ENCODE measurements at places on chromosomes 5 and 9.
A peak's percentile ranks its signal among the peaks of the same experiment; 100 is the strongest.

GRCh38 chr9:2257248-2257929 lies 242.2 kb downstream of the SMARCA2 start:
- no peak for DNase-seq

DNA sequence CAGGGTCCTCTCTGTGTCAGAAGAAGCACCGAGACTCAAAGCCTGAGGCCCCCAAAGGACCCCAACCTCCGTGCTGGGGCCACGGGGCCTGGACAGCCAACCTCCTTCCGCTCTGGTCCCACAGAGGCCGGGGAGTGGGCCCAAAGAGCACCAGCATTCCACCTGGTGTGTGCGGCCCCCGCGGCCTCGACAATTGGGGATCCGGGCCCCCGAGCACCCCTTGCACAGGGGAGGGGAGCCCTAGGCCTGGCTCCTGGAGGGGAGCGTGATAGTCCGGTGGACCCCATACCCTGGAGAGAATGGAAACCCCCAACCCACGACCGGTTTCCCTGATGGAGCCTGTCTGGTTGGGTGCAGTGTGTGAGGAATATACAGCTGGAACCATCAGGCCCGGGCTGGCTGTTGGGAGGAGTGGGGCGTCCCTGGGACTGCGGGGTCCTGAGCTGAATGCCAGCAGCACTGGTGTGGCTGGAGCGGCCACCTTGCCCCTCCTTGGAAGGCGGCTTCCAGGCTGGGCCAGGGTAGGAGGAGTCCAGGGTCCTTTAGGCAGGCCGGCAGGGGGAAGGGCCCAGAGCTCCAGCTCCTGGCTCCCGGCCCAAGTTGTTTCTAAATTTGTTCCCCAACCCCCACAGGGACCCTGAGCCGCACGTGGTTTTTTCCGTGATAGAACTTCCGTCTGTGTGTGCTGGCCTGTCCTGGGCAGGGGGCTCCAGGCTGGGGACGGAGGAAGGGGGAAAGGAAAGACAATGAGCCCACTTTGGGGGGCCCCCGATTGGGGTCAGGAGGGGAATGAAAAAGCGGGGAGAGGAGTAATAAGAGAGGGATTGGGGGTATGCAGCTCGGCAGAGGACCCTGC lies 825 bp upstream of the TOR4A start:
- DNase-seq: peak; percentile 62

GRCh38 chr5:116785106-116785505 lies 210.5 kb upstream of the SEMA6A start:
- no peak for DNase-seq

DNA sequence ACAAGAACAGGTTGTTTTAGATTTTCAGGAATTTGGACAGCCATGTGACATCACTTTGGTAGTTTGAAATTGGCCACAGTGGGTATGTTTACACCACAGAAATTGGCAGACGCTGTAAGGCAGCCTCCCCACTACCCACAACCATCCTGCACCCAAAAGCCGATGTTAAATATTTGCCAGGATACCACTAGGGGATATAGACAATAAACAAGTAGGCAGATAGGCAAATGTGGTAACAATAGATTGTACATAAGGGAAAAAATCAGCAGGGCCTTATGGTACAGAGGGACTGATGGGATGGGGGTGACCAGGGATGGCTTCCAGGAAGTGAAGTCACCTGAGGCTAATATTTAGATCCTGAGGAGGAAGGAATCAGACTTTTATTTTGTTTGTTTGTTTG lies 31.1 kb upstream of the DUSP1 start:
- no peak for DNase-seq

- no peak for DNase-seq
These were observed 25.9 kb downstream of the KIF2A start for GRCh38 chr5:62331921-62332320.

DNA sequence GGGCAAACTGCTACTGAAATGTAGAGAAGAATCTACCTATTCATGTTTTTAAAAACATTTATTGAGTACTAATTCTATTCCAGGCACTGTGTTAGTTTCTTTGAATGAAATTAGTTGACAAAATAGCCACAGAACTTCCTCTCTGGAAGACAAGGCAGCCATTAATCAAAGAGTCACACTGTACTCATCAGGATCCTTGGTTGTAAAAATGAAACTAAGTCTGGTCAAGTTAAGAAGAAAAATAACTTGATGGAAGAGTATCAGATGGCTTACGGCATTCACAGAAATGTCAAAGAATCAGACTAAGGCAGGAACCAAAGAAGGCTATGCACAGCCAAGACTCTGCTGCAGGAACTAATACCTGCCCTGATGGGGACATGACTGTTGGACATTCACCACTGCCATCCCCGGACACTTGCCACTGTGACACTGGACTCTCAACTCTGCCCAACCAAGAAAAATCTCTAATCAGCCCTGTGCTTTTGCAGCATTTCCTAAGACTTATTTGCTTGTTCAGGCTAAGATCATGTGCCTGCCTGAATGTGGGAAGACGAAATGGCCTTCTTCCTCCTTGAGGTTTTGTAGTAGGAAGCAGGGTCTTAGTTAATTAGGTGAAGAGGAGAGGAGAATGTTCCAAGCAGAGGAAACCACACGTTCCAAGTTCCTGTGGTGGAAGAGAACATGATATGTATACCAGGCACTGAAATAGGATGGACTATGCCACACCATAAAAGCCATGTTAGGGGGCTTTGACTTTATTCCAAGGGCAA lies 23.3 kb upstream of the NDUFB6 start:
- DNase-seq: no peak

DNA sequence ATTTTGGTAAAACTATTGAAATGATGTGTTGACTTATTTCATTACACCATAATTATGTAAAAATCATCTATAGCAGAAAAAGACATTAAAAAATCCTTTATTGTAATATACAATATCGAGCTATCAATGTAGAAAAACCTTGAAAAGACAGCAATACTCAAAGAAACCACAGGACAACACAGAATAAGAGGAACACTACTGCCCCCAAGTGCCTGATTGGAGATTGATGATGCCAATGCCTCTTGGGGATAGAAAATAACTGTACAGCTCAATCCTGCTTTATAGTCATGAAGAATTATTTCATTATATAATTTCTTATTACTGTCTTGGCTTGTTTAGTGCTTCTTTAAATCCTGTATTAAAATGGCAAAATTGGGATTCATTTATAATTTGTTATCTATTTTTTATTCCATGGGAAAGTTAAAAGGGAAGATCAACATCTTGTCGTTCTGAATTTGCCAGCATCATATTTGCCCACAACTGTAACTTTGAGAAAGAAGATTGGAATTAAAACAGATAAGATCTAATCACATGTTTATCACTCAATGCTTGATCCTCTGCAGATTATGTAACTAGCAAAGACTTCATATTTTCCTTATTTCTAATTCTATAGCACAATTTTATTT lies 337.5 kb downstream of the CDH9 start:
- DNase-seq: peak; percentile 28

DNA sequence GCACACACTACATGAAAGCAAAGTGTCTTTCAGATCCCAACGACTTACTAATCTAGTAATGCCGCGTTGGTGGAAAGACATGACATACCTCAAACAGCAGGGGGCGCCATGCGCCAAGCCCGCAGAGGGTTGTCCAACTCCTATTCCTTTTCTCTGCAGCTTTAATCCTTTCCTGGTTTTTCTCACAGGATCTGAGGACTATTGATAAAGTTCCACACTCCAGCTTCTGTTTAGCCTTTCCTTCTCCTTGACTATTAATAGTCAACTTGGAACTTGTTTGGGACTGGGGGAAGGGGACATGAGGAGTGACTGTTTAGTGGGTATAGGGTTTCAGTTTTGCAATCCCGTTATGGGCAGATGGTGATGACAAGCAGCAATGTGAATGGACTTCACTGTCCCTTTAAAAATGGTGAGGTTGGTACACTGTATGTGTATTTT lies 62.9 kb downstream of the OTULIN start:
- peak; percentile 82 for DNase-seq

- no peak for DNase-seq
These were observed 837.7 kb upstream of the CDH9 start for GRCh38 chr5:27876071-27876470.

GRCh38 chr5:54834121-54834842 lies 151.1 kb downstream of the ESM1 start:
- no peak for DNase-seq

DNA sequence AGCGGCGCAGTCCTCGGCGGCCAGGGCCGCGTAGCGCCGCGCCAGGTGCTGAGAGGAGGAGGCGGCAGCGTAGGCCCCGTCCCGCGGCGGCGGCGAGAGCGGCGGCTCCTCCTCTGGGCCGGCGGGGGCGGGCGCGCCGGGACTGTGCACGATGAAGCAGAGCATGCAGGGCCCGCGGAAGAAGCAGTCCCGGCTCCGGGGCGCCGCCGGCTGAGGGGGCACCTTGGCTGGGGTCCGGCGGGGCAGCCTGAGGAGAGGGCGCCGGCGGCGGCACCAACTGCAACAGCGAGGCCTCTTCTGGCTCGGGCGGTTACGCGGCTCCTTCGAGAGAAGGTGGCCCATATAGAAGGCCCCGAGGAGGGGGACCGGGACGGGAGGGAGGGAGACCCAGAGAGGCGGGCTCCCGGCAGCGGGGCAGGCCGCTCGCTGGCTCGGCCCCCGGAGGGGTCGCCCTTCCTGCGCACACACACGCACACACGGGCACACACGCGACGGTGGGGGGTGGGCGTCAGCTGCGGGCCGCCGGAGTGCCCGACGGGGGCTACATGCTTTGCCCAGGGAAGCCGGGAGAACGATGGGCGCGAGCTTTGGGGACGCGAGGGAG lies 446 bp downstream of the FBXL17 start:
- peak; percentile 64 for DNase-seq

Data from WTC11 (cell line).